ENCODE measurements at places on chromosomes 7 and 10.
A peak's percentile ranks its signal among the peaks of the same experiment; 100 is the strongest.

- no peak for DNase-seq
Measured at GRCh38 chr10:131641231-131641630, 259.6 kb upstream of the PPP2R2D start.

DNA sequence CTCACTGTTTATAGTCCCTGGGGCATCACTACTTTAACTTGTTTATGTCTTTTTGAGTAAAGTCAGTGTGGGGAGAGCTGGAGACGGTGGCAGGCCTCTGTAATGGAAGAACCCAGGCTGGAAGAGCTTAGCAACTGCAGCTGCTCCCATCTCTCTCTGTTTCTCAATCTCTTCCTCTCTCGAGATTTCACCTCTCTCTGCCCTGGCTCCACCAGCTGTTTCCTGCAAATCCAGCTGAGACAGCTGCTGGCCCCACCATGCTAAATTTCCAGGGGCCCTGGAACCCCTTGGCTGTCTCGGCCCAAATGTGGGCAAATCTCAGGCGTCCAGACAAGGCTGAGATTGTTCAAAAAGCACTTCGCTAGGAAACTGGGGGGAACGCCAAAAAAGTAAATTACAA is 25.8 kb upstream of the SLF2 start:
- DNase-seq = no peak

- no peak for DNase-seq
Measured at GRCh38 chr7:105098863-105099515, 85.0 kb downstream of the KMT2E start.

DNA sequence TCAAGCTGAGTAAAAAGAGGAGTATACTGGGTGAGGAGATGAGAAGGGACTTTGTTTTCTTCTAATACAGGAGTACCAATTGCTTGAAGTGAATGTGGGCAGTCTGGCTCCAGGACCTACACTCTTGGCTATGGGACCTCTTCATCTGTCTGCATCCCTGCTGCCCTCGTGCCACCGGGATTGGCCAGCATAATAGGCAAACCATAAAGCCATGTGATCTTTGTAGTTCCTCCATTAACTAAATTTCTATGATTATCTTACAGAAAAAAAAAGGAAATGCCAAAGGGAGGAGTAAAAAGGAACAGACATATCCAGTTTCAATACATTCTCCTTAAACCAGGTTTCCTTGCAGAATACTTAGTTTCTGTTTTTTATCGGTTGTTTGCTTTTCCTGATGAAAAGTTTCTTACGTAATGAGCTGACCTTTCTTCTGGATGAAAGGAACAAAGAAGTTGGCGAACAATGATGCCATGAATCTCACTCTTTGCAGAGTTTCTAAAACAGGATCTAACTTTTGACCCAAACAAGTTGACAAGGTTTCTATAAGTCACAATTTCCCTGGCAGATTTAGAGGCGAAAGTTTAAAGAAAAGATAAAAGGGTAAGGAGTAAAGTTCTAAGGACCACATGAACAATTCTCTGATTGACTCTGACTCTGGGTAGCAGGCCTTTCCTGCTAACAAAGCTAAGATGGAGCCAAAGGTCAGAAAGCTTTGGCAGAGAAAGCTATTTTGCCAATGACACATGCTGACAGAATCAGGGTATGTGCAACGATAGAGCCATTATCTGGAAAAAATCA is 54.1 kb downstream of the LAMB1 start:
- DNase-seq = no peak

- peak; percentile 87 for DNase-seq
Measured at GRCh38 chr10:79067241-79068202, 1.2 kb upstream of the ZMIZ1 start.

GRCh38 chr10:85648279-85648754 is 718.3 kb downstream of the GRID1 start:
- no peak for DNase-seq

DNA sequence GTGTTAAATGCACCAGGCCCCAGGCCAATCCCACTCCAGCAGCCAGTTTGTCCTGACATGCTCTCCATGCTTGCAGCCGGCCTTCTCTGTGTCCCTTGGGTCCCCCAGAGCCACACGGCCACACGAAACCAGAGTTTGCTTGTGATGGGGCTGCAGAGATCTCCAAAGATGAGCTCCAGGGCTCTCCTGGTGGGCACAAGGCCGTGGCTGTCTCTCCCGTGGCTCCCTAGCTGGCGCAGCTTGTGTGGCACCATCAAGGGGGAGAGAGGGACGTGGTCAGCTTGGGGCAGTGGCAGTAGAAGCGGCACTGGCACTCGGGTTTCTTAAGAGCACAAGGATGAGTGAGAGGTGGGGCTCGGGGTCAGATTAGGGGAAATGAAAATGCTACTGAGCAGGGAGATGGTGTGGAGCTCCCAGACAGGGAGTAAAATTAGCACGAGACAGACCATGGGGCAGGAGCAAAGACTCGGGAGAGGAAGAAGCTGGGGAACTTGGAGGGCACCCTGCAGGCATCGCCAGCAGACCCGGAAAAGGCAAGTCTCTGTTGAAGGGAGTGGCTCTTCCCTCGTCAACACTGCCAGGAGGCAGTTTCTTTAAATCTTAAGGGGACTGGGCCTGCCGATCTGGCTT is 572.5 kb upstream of the FOXK1 start:
- no peak for DNase-seq

- no peak for DNase-seq
Measured at GRCh38 chr7:84092207-84092606, 102.4 kb downstream of the SEMA3A start.

GRCh38 chr7:103622274-103622673 is 176.3 kb upstream of the SLC26A5 start:
- no peak for DNase-seq

- no peak for DNase-seq
Measured at GRCh38 chr7:130488392-130489139, 3.3 kb upstream of the MEST start.

DNA sequence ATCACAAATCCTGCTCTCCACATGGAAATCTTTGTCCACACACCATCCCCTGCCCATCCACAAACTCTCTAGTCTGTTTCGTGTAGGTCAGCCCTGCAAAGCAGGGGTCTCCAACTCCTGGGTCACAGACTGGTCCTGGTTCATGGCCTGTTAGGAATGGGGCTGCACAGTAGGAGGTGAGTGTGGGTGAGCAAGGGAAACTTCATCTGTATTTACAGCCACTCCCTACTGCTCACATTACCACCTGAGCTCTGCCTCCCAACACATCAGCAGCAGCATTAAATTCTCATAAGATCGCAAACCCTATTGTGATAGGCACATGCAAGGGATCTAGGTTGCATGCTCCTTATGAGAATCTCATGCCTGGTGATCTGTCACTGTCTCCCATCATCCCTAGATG is 242.1 kb downstream of the FGFR2 start:
- DNase-seq = no peak

- no peak for DNase-seq
Measured at GRCh38 chr7:66504131-66504530, 124.5 kb upstream of the KCTD7 start.

- no peak for DNase-seq
Measured at GRCh38 chr7:10239695-10240345, 733.9 kb upstream of the PHF14 start.

DNA sequence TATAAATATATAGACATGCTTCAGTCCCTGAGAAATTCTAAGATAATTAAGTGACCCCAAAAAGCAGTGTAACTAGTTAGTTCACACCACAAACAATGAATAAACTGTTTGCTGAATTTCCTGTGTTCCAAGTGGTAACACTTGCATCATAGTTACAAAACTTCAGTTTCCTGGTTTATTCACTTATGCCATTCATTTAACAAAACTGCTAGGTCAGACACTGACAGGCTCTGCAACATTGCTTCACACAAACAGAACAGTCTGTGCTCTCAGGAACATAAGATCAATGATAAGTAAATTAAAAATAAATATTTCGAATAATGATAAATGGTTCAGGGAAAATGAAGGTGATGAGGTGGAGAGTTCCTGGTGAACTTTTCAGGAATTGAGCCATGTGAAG is 133.3 kb upstream of the NAMPT start:
- DNase-seq = no peak

All from CD8-positive, alpha-beta T cell (primary cell).